ENCODE measurements at places on chromosomes 11 and 22. TPM values are rescaled to one million over a fixed set of nuclear protein-coding genes. Genes with fewer than 3 reads are reported as not detected.

KCNQ1 gene
- total RNA-seq = 3.1 TPM

C22orf23 gene
- 0.38 TPM for total RNA-seq

DNA sequence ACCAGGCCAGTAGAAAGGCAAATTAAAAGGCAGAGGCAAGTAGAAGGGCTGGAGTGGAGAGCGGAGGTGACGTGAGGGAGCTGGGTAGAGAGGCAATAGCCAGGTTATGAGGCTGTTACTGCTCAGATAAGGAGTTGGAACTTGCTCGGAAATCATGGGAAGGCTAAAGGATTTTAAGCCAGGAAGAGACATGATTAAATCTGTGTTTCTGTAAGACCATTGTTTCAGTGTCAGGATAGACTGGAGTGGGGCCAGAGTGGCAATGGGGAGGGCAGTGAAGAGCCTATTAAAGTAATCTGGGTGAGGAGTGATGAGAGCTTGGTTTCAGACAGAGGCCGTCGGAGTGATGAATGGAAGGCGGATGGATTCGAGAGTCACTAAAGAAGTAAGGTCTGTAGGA lies 39.0 kb downstream of the GRAMD1B start:
- no peaks in the 10 kb centered on the region for H3K27me3 ChIP-seq
- H3K4me3 ChIP-seq = no peak overlapping the region
- H3K4me1 ChIP-seq = no peaks in the 10 kb centered on the region
- H3K27ac ChIP-seq = no peak overlapping the region
- no peaks in the 10 kb centered on the region for H3K36me3 ChIP-seq

GRCh38 chr11:112300094-112300786 lies 39.6 kb upstream of the PLET1 start:
- no peaks in the 10 kb centered on the region for H3K36me3 ChIP-seq
- no peaks in the 10 kb centered on the region for H3K4me1 ChIP-seq
- no peak for DNase-seq
- no peak overlapping the region for H3K4me3 ChIP-seq

GRCh38 chr22:27064386-27064785 lies 407.0 kb downstream of the MIAT start:
- H3K27ac ChIP-seq = no peak overlapping the region
- no peak for DNase-seq
- H3K4me3 ChIP-seq = no peak overlapping the region
- no peaks in the 10 kb centered on the region for H3K36me3 ChIP-seq

- H3K4me1 ChIP-seq = peaks cover 36% of the 10 kb centered on the region
- H3K4me3 ChIP-seq = peak overlapping the region; percentile 67
- no peak for DNase-seq
- no peaks in the 10 kb centered on the region for H3K27me3 ChIP-seq
Observed at GRCh38 chr11:79437278-79437980, 3.4 kb downstream of the TENM4 start.

DNA sequence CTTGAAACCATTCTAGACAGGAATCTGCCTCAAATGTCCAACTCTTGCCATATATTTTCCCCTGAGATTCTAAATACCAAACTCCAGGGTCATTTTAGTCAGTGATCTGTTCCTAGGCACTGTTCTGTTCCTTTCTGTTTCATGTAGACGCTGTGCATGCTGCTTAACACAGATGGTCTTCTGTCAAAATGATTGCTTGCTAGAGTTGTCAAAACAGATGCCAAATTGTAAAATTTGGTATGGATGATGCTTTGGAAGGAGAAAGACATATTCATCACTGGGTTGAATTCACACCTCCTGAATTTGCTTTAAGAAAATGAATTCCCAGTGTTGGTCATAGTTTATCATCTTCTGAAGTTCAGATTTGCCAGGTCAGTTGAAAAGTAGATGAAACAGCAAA lies 425.9 kb downstream of the ETS1 start:
- no peak for DNase-seq
- H3K4me1 ChIP-seq = no peaks in the 10 kb centered on the region

- H3K27me3 ChIP-seq = no peaks in the 10 kb centered on the region
- DNase-seq = no peak
- H3K36me3 ChIP-seq = peaks cover 72% of the 10 kb centered on the region
- peaks cover 18% of the 10 kb centered on the region for H3K4me1 ChIP-seq
- no peak overlapping the region for H3K4me3 ChIP-seq
Observed at GRCh38 chr11:61327669-61328071, 5.2 kb downstream of the DDB1 start.
